Heart right ventricle (tissue), 16 donors: ENCODE measurements at places on chromosomes 16 and 17. TPM values are rescaled to one million over a fixed set of nuclear protein-coding genes. Genes with fewer than 3 reads are reported as not detected.

DNA sequence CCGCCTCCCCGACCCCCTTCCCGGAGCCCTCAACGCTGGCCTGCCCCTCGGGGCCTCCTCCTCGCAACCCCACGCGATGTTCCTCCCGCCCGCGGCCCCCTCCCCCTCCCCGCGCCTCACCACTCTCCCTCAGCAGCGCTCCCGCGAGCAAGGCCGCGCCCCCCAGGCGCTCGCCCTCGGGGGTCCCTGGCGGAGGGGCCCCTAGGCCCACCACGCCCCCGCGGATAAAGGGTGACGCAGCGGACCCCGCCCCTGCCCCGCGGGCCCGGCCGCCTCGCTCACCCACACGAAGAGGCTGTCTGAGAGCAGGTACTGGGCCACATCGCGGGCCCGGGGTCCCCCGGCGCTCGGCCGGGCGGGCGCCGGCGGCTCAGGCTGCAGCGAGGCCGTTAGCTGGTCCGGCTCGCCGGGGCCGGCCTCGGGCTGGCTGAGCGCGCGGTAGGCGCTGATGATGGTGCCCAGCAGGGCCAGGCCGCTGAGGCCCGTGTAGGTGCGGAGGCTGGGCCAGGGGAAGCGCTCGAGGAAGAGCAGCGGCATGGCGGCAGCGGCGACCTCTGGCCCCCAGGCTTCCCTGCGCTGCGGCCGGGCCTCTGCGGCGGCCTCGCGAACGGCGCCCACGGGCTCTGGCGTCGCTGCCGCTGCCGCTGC, 430 bp downstream of the AMFR start:
- H3K4me3 ChIP-seq = peak overlapping the region; percentile 64
- H3K4me1 ChIP-seq = peaks cover 27% of the 10 kb centered on the region
- DNase-seq = peak; percentile 37
- peak overlapping the region; percentile 91 for H3K27ac ChIP-seq

DNA sequence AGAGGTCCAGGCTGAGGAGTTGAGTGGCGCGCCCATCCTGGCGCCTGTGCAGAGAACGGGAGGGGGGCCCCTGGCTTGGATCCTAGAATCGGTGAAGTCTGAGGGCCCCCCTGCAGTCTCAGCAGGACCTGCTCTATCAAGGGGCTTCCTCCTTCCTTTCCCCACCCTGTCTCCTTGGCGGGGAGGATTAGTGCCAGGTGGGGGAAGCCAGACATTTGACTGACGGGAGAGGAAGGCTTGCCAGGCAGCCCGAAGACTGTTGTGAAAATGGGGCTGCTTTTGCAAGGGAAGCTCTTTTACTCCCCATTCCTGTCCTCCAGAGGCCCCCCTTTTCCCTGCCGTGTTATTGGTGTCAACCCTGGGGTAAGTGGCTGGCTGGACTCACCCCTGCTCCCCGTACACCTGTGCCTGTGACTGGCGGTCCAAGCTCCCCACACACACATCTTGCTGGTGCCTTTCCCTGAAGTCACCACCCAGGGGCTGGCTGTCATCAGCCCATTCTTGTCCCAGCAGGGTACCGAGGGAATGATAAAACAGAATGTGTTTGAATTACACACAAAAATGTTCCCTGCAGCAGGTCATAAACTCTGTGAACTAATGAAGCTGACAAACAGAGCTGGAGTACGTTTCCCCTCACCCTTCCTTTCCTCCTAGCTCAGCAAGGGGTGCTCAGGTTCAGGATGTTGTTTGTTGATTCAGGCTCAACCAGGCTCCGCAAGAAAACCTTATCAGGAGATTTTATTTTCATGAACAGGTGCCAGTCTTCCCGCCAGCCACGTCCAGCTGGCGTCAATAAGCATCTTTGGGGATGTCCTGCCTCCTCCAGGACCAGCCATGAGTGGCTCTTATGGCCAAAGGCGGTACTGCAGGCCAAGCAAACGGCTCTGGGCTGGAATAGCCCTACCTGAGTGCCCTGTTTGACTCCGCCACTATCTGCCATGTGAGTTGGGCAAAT, 4.4 kb upstream of the ARMC7 start:
- peaks cover 20% of the 10 kb centered on the region for H3K4me1 ChIP-seq
- H3K36me3 ChIP-seq = peaks cover 27% of the 10 kb centered on the region
- no peaks in the 10 kb centered on the region for H3K27me3 ChIP-seq
- H3K27ac ChIP-seq = no peak overlapping the region
- H3K4me3 ChIP-seq = no peak overlapping the region

- H3K27me3 ChIP-seq = no peaks in the 10 kb centered on the region
- H3K36me3 ChIP-seq = no peaks in the 10 kb centered on the region
- H3K4me1 ChIP-seq = peaks cover 11% of the 10 kb centered on the region
- H3K4me3 ChIP-seq = no peak overlapping the region
- DNase-seq = no peak
- no peak overlapping the region for H3K27ac ChIP-seq
Measured at GRCh38 chr16:9378876-9379275, 287.4 kb downstream of the HAPSTR1 start.

GRCh38 chr16:19555938-19556771, 652 bp downstream of the VPS35L start:
- peak overlapping the region; percentile 87 for H3K27ac ChIP-seq
- peak; percentile 13 for DNase-seq
- peak overlapping the region; percentile 79 for H3K4me3 ChIP-seq
- no peaks in the 10 kb centered on the region for H3K27me3 ChIP-seq

GRCh38 chr17:75152922-75153779, 1.2 kb downstream of the JPT1 start:
- H3K27ac ChIP-seq = no peak overlapping the region
- peaks cover 10% of the 10 kb centered on the region for H3K4me1 ChIP-seq
- DNase-seq = peak; percentile 17
- no peaks in the 10 kb centered on the region for H3K36me3 ChIP-seq
- H3K4me3 ChIP-seq = peak overlapping the region; percentile 88
- H3K27me3 ChIP-seq = no peaks in the 10 kb centered on the region

GRCh38 chr16:57720142-57720575, 15.4 kb upstream of the KATNB1 start:
- H3K4me3 ChIP-seq = no peak overlapping the region
- no peaks in the 10 kb centered on the region for H3K27me3 ChIP-seq
- no peaks in the 10 kb centered on the region for H3K36me3 ChIP-seq
- peak; percentile 54 for DNase-seq

GRCh38 chr17:83103200-83103942, 24.0 kb downstream of the METRNL start:
- no peaks in the 10 kb centered on the region for H3K36me3 ChIP-seq
- peaks cover 19% of the 10 kb centered on the region for H3K27me3 ChIP-seq
- peak; percentile 70 for DNase-seq
- peaks cover 20% of the 10 kb centered on the region for H3K4me1 ChIP-seq
- no peak overlapping the region for H3K4me3 ChIP-seq

GRCh38 chr17:58710948-58711552, 18.6 kb downstream of the RAD51C start:
- H3K27me3 ChIP-seq = no peaks in the 10 kb centered on the region
- no peak overlapping the region for H3K4me3 ChIP-seq
- H3K4me1 ChIP-seq = no peaks in the 10 kb centered on the region
- H3K27ac ChIP-seq = no peak overlapping the region
- peaks cover 6% of the 10 kb centered on the region for H3K36me3 ChIP-seq

HID1 gene
- total RNA-seq = 8.5 TPM

GPR179 gene
- total RNA-seq = 0.09 TPM

LITAF gene
- total RNA-seq = 70.6 TPM

GAS2L2 gene
- total RNA-seq = 0.14 TPM

DPEP3 gene
- total RNA-seq = not detected
